ENCODE measurements at places on chromosomes 2 and 18. TPM values are rescaled to one million over a fixed set of nuclear protein-coding genes. Genes with fewer than 3 reads are reported as not detected.

DNA sequence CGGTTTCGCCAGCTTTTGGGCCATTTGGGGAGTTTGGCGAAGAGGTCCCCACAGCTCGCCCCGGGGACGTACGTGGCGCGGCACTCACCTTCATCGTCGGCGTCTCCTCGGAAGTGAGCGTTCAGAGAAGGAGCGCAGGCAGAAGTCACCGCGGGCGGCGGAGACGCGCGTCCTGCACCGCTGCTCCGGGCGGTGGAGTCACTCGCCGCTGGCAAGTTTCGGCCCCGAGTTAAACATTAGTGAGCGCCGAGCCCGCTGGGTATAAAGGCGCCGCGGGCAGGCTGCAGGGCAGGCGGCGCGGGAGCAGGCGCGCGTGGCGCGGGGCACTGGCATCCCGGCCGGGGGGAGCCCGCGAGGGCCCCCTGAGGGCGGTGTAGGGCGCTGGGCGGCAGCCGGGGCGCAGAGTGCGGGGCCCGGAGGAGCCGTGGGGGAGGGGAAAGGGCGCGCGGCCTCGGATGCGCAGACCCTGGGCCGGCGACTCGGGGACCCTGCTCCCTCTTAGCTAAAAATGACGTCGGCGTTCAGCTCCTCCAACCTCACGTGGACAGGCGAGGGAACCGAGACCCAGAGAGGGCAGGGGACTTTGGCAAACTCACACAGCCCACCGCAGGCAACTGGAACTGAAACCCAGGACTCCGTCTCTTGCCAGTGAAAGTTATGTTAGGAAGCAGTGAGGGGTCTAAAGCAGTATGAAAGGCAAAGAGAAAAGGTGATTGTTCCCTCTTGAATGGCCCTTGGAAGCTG, at the start of gene DPP4:
TSS of gene DPP4 (minus strand) at position 328 of the 744 bp plus-strand sequence. CDS start at position 94, 234 bp downstream.
- no peak for DNase-seq

DNA sequence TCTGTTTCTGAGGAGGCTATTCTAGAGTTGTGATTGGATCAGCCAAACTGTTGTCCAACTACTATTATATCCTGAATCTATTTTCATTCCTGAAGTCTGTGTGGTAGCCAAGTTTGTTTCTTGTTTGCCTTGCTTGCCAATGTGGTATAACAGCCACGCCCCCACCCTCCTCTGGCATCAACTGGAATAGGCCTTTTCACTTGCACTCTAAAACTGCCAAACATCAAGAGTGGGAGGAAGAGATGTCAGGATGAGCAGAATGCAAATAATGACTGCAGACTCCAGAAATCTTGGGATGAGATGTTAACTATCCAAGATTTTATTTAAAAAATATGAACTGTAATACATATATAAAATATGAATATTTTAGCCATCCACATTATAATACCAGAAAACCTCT, 246.1 kb downstream of the NRXN1 start:
- DNase-seq = no peak

The CCDC121 gene
- 10.6 TPM for total RNA-seq

The LYG2 gene
- not detected for total RNA-seq

DNA sequence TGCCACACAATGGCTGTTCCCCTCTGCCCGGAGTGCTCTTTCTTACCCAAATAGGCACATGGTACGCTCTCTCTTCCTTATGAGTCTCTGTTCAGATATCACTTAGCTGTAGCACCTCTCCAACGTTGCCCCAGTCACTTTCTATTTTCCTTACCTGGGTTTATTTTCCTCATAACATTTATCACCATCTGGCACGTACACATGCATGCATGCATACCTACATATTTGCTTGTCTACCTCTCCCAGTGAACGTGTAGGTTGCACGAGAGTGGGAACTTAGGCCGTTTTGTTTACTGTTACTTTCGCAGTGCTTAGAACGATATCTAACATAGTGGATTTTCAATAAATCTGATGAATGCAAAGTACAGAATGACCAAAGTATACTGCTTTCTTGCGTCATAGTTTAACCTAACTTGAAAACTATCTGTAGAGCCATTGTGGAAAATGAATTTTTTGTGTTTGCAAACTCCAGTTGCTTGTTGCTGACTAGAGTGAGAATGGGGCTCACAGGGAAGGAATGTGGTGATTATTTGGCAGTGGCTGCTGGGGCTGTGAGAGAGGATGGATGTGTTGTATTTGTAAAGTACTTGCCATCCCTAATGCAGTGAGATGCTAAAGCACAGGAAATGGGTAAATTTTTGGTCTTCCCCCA, 47.1 kb downstream of the ACSL3 start:
- DNase-seq = no peak

The ALK gene
- total RNA-seq = 1.2 TPM

DNA sequence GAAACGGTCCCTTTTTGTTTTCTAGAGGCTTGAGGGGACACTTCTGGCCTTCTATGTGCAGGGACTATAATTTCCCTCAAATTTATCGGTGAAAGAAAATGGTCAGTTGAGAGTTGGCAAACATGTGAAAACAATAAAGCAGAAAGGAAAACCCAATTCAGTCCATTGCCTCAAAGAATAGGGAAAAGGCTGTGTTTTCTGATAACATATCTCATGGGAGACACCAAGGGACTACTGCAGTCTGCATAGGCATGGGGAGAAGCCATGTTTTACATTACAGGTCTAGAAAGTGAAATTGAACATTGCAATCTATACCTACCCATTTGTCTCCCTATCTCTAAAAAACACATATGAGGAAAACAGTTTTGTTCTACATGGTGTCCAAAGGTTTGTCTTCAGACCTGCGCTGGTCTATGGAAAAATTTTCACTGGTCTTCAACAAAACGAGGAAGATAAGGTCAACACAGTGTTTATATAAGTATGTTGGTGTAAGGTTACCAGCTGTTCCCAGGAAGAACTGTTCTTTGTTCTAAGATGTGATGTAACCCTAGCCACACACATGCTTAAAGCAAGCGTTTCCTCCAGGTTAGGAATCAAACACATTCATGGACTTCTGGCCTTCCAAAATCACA, 179.7 kb downstream of the MREG start:
- no peak for DNase-seq

- DNase-seq = no peak
Observed at GRCh38 chr2:182543741-182544525, 117.1 kb upstream of the PDE1A start.

DNA sequence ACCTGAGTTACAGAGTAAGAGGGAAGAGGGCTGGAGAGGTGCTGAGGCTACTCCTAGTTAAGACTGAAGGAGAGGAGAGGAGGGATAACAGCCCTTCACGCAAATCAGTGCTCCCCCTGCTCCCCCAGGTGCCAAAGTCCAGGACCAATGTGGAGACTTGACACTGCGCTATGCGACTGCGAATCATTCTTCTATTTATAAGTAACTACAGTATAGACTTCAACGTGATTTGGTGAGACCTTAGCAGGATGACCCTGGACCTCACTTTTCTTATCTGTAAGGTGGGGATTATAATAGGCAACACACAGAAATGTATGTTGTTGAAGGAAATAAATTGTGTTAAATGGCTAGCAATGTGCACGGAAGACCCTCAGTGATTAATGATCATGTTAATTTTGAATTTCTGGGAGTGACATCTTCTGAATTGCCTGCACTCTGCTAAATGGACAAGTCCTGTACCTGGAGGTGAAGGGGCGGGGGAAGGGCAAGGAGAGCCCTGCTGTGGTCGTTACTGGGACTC, 11.0 kb downstream of the EN1 start:
- DNase-seq = no peak

DNA sequence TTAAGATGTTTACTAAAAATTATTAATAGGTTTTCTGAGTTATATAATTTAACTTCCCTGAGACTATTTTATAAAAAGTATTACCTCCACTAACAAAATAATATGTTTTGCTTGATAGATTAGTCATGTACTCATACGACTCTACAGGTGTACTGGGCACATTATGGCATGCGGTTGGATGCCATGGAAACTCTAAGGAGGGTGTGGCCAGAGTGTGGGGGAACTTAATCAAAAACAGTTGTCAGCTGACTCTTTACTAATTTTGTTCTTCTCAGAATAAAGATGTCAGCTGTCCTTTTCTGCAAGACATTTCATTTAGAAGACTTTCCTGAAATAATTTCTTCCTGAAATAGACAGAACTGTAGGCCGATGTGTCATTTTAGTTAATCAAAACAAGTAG, 228.3 kb upstream of the SIX3 start:
- DNase-seq = no peak

DNA sequence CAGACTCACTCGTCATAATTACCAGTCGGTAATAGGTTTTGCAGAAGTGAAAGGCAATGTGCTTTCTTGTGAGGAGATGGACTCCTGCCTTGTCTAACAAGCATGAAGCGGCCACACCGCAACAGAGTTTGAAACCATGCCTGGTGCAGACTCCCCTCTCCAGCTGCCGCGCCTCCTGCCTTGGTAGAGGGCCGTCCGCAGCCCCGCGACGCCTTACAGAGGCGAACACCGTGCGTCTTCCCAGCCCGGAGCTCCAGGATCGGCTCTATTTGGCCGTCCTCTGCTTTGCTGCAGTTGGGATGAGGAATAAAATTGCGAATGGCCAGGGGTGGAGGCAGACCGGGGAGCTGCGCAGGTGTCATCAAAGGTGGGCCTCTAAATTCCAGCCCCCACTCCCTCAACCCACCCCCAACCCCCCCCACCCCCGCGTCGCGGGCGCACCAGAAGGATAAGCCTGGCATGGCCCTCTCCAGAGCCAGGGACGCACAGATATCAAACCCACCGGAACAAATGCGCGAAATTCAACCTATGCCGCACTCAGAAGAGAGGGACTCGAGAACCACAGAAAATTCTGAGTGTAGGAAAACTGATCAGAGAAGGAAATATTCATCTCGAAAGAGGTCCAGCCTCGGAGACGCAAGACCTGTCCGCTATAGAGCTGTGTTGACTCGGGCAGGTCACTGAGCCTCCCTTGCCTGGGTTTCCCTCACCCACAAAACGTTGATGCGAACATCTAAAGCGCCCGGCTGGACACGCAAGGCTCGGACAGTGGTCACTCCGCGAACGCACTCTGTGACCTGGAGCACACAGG, 1.1 kb downstream of the TRABD2A start:
- no peak for DNase-seq

GRCh38 chr2:198438331-198438730, 633.9 kb downstream of the PLCL1 start:
- no peak for DNase-seq

The SULT1C2 gene
- total RNA-seq = 6.5 TPM

- DNase-seq = no peak
Observed at GRCh38 chr18:34033968-34034367, 190.7 kb downstream of the NOL4 start.

DNA sequence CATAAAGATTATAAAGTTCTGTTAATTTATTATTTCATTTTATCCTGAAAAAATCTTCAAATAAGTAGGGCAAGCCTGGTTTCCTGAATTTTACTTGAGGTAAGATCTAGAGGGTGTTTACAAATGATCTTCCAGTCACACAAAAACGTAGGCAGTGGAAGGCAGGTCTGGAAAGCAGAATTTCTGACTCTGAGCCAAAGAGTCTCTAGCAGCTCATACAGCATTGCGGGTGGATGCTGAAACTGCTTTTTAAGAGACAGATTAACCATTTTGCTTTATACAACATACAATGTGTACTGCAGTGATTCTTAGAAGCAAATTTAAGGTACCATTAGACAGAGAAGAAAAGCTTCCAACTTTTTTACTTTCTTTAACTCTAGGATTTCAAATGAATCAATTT, 117.0 kb downstream of the FTCDNL1 start:
- DNase-seq = peak; percentile 14

The HMSD gene
- total RNA-seq = 2.4 TPM

GRCh38 chr2:158718851-158719250, 76.3 kb upstream of the DAPL1 start:
- no peak for DNase-seq

- DNase-seq = no peak
Observed at GRCh38 chr2:191533693-191534180, 144.2 kb upstream of the NABP1 start.

DNA sequence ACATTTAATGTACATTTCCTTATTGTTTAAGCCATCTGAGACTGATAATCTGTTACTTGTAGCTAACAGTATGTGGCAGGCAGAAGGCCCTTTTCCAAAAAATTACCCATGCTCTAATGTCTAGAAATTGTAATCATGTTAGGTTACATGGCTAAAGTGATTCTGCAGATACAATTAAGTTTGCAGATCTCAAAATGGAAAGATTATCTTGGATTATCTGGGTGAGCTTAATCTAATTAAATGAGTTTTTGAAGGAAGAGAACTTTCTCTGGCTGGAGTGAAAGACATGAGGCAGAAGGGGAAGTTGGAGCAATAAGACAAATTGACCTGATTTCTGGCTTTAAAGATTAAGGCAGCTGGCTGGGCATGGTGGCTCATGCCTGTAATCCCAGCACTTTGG, 76.3 kb downstream of the MBD2 start:
- DNase-seq = no peak

Data from umbilical cord (tissue), 2 donors.